ENCODE measurements at places on chromosomes 11 and 22. TPM values are rescaled to one million over a fixed set of nuclear protein-coding genes. Genes with fewer than 3 reads are reported as not detected.
A peak's percentile ranks its signal among the peaks of the same experiment; 100 is the strongest.

Gene GRIA4
- 0.38 TPM for polyA plus RNA-seq

- DNase-seq = no peak
Measured at GRCh38 chr11:65646958-65647701, 9.2 kb downstream of the SIPA1 start.

- peak; percentile 53 for DNase-seq
Measured at GRCh38 chr11:71474141-71474770, 21.3 kb downstream of the NADSYN1 start.

- peak; percentile 83 for DNase-seq
Measured at GRCh38 chr22:50252082-50253045, 1.3 kb upstream of the HDAC10 start.

Gene CHKB
- polyA plus RNA-seq = 544 TPM

DNA sequence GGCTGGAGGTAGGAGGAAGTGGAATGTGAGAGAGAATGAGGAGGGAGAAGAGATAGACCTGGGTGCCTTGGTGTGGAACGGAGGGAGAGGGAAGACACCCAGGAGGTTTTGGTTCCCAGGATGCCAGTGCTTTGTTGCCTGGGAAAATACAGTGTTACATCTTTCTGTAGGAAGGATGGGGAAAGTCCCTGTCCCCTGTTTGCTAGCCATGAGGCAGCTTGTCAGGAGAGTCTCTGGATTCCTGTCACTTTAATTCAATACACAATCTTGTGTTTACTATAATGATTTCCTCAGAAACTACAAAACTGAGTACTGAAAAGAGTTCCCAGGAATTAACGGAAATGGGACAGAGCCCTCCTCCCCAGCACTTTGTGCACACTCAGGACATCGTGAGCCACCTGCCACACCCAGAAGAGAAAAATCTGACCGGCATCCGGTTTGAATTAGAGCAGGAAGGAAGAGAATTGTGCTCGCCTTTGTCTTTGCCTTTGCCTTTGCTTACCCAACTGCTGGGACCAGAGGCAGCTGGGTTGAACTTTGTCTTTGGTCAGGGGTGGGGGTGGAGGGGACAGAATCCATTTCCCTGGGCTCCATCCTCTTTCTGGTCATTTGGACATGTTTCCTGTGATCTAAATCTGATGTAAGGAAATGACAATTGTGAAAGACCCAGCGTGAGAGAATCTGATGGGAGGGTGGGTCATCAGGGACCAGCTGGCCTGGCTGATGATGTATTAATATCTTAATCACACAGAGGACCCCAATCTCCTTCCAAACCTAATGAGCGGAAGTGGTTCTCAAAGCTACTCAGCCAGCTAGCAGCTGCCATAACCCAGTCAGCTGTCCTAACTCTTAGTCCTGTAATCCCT lies 1.3 kb upstream of the LIMK2 start:
- DNase-seq = no peak

Gene DAGLA
- polyA plus RNA-seq = 0.63 TPM

Gene MOV10L1
- polyA plus RNA-seq = 1.5 TPM

- DNase-seq = no peak
Measured at GRCh38 chr22:42069801-42070516, 653 bp downstream of the NAGA start.

Gene KCNJ1
- polyA plus RNA-seq = not detected

Gene MN1
- polyA plus RNA-seq = 2.1 TPM

Gene IGLL1
- polyA plus RNA-seq = not detected

Measured in aorta (tissue), 5 donors.